Fibroblast of skin of left quadriceps (primary cell): ENCODE measurements at places on chromosomes 6 and 20.
A peak's percentile ranks its signal among the peaks of the same experiment; 100 is the strongest.

DNA sequence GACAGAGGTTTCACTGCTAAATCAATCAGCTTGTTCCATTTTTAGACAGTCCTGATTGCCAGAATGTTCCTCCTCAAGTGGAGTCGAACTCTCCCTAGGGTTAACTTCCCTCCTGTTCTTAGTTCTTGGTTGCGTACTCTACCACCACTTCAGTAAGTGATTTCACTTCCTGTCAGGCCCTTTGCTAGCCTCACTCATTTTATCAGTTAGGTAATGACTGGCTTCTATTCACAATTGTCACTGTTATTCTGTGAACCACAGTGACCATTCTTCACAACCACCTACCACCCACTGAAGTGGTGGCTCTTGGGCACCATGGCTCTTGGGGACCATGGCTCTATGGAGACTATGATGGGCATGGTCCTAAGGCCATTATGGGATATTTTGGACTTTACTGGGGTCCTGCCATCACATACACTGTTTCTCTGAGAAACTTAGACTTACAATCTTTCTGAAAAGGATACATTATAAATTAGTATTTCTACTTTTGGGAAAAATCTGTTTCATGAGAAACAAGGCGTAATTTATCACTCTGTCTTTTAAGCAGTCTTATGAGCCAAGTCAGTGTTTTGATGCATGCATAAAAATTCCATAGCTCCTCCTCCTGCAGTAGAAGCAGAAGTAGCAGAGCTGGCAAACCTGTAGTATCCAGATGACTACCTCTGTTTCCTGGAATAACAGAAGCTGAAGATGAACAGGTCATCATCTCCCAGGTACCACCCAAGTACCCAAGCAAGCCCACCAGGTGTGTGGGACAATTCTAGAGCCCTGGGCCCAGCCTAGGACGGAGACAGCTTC, 66.3 kb downstream of the ATXN1 start:
- no peak for DNase-seq

- DNase-seq: peak; percentile 13
These were observed 625.9 kb upstream of the FLRT3 start for GRCh38 chr20:14963262-14963663.

GRCh38 chr6:85078058-85078457, 313.7 kb upstream of the TBX18 start:
- peak; percentile 95 for DNase-seq

DNA sequence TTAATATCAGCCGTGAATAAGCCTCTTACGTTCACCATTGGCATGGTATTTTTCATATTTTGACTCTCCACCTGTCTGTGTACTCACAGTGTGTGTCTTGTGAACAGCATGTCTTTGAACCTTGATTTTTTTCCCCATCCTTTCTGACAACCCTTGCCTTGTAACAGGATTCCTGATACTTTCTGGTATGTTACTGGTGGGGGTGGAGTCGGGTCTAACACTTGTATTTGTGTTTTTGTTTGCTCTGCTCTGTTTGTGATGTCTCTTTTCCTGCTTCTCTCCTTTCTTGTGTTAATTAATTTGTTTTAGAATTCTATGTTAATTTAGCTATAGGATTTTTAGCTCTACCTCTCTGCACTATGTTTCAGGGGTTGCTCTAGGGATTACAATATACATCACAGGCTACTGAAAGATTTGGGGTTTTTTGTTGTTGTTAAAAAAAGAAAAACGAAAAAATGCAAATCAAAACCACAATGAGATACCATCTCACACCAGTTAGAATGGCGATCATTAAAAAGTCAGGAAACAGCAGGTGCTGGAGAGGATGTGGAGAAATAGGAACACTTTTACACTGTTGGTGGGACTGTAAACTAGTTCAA, 245.1 kb downstream of the CDH4 start:
- no peak for DNase-seq

GRCh38 chr6:18510644-18511033, 123.5 kb downstream of the RNF144B start:
- DNase-seq: no peak

DNA sequence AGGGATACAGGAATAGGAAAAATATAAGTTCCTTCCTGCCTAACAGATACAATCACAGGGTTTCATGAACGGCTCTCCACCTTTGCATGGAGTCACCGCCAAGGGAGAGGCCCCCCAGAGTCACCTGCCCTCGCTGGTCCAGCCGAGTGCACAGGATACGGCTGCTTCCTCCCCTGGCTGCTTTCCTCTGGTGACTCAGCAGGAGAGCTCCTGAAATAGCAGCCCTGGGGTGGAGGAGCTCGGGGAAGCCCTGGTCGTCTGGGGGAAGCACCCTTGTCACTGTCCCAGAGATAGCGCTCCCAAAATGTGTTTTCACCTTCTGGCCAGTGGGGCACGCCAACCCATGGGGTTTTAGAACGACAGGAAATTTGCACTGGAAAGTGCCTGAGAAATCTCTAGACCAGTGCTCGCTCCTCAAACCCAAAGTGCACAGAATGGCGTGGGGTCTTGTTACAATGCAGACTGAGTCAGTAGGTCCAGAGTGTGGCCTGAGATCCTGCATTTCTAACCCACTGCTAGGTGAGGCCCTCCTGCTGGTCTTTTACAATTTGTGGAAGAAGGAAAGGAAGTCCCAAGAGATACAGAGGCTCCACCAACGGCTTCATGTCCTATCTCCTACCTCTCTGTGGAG, 35.9 kb upstream of the FAM50B start:
- DNase-seq: no peak

- DNase-seq: no peak
These were observed 2.9 kb downstream of the TFAP2A start for GRCh38 chr6:10411971-10412460.

GRCh38 chr6:53486679-53487078, 58.2 kb downstream of the GCLC start:
- DNase-seq: no peak

GRCh38 chr6:167093922-167094432, 28.9 kb upstream of the CCR6 start:
- no peak for DNase-seq

DNA sequence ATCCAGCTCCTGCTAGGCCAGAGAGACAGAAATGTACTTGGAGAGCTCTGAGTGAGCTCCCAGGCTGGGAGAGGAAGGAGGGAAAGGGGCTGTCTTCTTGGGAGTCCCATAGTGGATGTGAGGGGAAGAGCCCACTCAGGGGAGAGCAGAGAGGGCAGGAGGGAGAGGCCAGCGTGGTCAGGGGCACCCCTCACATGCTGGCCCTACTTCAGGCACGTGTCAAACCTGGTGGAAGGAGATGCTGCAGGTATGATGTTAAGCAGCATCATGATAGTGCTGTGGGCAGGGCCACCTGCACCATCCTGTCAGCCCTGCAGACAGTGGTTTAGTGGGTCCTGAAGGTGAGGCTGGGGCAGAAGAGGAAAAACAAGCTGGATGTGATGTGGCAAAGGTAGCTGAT, 265.4 kb upstream of the RNF24 start:
- DNase-seq: no peak
